T-helper 22 cell (primary cell): ENCODE measurements at places on chromosomes 5 and 9.

GRCh38 chr5:26388976-26389375, 649.4 kb downstream of the CDH9 start:
- DNase-seq: no peak

DNA sequence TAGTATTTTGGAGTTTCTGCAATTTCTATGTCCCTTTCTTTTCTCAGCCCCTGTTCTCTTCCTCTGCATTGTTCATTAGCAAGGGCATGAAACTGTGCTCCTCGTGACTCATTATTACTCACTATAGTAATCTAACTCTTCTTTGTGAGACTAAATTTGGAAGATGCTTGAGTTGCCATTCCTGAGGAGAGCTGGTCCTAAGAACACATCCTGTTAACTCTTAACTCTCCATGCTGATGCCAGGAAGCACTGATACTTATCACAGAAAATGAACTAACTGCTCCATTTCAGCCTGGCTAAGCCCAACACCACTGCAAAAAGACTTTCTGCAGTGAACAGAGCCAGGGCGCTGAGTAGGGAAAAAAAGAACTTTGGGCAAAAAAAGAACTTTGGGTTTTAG, 10.6 kb upstream of the CSNK1A1 start:
- no peak for DNase-seq

DNA sequence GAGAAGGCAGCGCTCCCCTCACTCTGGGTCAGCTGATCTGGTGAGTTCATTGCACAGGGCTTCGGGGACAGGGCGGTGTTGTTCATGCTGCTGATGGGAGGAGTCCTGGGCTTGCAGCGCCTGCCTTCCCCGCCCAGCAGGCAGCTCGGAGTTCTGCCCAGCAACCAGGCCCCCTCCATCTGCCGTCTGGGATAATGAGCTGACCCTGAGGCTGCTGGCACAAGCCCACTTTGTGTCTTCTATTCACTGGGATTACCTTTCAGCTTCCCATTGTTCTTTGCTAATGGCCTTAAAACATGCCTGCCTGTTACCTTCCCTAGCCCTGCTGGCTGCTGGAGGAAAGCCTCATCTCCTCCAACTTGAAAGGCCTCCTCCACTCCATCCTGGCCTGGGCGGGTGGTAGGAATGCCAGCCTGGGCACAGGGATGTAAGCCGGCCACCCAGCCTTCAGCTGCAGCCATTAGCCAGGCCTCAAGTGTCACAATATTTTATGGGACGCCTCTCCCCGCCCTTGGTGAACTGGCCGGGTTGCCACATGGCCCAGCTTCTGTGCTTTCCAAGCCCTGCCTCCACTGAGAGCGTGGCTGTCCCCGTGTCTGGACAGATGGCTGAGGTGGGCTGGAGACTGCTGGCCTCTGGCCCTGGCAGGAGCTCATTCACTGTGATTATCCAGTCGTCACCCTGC, 70.4 kb downstream of the GADD45G start:
- no peak for DNase-seq

DNA sequence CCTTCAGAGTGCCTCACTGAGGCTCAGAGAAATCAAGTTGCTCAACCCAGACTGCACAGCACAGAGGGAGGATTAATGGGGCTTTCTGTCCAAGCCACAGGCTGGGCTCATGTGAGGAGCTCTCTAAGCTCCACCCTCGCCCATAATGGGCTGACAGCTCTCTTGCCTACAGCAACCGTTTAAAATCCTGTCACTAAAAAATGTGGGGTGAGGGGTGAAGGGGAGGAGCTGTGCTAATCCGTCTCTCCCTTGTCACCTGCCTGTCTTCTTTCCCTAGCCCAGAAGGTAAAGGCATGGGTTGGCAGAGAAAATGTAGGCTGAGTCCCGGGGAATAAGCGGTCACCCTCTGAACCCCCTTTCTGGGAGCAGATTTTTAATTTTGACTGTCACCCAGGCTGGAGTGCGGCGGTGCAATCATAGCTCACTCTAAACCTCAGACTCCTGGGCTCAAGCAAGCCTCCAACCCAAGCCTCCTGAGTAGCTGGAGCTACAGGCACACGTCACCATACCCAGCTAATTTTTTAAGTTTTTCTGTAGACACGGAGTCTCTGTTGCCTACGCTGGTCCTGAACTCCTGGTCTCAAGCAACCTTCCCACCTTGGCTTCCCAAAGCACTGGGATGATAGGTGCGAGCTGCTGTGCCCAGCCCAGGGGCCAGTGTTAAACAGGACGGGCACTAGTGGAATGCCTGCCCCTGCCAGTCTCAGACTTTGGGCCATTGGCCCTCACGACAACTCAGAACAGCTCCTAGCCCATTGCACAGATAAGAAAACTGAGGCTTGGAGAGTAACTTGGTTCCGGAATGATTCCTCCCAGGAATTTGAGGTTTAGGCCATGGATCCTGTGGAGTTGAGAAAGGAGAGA, 89.5 kb downstream of the LMX1B start:
- no peak for DNase-seq

DNA sequence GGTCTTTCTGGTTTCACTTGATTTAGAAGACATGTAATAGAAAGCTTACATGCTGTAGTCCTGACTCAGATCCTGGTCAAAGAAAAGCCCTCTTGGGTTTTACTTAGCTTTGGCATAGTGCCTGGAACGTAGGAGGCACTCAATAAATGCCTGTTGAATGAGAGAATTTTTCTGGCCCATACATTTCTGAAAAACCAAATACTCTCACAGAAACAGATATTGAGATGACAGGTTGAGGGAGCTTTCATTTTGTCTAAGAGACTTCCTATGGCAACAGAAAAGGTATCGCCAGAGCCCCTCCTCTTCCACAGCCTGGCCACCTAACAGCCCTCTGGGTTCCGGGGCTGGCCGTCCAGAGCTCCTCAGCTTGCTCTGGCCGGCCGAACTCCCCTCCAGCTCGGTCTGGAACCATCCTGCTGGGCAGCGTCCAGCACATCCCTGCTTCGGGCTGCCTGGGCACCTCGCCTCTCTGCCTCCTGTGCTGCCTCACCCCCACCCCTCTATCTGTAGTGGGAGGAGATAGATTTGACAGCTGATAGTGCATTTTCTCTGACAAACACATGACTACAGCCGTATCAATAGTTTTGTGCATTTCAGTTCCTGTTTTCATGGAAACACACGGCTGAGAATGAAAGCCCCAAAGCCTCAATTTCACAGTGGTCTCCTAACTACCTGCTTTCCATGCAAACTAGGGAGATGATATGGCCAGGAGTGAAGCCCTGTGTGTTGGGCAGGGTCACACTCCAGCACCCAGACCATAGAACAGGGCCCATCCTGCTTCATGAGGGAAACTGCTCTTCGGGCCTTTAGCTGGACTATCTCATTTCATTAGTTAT, 1.1 kb downstream of the IL4 start:
- DNase-seq: no peak

DNA sequence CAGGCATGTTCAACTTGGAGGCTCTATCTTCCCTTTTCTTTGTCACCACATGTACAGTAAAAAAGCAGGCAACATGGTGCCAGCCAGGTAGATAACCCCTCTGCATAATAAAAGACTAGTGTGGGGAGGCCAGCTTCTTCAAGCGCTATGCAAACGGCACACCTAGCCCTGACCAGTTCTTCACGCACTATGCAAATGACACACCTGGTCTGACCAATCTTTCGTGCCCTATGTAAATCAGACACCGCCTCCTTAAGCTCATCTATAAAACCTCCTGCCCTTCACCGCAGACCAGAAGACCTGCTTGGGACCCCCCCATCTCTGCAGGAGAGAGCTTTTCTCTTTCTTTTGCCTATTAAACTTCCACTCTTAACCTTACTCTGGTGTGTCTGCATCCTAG, 28.1 kb upstream of the UGCG start:
- DNase-seq: no peak

DNA sequence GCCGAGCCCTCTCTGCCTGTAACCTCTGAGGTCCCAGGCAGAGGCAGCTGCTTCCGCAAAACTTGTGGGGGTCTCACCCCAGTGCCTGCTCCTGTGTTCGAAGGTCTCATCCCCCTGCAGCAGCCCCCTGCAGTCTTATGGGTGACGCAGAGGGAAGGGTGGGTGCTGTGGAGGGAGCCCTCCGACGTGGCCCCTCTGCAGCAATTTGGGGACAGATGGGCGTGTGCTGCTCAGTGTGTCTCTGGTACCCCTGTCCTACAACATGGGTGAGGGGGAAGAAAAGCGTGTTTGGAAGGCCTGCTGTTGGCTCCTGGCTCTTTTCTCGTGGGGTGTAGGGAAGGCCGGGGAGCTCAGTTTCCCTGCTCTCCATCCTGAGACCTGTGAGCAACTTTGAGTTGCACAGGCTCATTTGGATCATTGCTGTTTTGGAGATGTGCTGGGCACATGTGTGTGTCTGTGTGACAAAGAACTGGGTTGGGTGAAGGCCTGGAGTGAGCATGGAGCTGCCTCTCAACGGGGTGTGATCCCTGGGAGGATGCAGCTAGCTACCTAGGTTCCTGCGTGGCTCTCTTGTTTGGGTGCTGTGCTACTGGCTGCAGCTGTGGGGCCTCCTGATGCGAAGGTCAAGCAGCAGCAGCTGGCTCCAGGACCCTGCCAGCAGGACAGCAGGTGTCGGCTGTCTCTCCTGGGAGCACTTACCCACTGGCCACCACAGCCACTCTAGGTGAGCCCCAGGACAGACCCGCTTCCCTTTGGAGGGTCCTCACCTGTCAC, 179.6 kb upstream of the PITX1 start:
- no peak for DNase-seq

- no peak for DNase-seq
Measured at GRCh38 chr9:136052472-136052880, 42.6 kb downstream of the NACC2 start.

DNA sequence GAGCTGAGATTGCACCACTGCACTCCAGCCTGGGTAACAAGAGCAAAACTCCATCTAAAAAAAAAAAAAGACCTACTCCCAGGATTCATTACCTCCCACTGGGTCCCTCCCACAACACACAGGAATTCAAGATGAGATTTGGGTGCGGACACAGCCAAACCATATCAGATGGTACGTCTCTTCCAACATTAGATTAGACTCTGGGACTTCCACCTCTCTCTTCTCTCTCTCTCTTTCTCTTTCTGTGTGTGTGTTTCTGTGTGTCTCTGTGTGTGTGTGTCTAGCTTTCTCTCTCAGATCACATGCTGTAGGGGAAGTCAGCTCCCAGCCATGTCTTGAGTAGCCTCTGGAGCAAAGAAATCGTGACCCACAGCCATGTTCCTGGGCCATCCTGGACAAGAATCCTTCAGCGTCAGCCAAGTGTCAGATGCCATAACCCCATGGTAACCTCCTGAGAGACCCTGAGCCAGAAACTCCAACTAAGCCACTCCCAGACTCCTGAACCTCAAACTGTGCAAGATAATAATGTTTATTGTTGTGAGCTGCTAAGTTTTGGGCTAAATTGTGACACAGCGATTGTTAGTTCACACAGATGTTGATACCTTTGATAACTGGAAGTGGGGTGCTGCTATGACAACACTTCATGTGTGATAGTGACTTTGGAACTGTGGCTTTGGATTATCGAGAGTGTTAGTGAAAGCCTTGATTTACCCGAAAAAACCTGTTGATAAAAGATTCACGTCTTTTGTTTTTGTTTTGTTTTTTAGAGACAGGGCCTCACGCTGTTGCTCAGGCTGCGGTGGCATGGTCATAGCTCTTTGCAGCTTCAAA, 4.1 kb upstream of the CMBL start:
- DNase-seq: no peak

DNA sequence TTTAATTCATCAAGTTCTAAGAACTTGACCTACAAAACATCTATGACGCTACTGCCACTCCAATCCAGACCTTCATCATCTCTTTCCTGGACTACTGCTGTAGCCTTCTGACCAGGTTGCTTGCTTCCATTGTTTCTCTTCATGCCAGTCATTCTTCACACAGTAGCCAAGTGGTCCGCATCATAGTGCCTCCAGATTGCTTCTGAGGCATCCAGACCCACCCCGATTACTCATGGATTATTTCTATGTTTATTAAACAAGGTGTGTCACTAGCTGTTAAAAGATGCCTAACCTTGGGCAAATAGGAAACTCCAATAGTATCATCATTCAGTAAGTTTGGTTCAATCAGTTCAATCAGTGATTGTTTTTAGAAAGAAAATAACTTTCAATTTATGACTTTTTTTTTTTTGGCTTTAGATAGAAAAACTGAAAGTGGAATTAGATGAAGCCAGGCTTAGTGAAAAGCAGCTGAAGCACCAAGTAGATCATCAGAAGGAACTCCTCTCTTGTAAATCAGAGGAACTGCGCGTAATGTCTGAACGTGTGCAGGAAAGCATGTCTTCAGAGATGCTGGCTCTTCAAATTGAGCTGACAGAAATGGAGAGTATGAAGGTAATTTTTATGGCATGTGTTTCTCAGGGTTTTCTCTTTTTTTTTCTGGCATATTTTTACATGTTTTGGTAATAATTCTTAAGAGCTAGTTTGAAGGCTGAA, 9.5 kb downstream of the SPDL1 start:
- DNase-seq: no peak

DNA sequence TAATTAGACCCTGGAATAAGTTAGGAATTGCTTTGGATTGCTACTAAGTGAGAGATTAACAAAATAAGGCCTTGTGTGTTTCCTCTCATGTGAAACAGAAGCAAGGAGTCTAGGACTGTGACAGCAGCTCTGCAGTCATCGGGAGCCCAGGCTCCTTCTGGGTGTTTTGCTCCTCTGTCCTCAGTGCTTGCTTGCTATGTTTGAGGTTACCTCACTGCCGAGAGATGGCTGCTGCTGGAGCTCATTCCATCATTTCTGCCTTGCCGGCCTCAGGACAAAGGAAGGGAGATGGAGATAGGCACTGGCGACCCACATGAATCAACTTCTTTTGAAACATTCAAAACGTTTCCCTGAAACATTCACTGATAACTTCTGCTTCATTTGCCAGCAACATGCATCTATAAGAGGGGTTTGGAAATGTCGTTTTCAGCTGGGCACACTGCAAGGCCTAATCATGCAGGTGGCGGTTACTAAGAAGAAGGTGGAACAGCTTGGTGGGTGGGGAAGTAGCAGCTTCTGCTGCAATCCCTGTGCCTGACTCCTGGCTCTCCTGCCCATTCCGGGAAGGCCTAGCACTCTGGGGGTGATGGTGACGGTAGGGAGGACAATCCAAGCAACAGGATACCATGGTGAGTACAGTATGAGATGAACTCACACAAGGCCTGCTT, 77.2 kb upstream of the CD180 start:
- DNase-seq: no peak

- no peak for DNase-seq
Measured at GRCh38 chr9:2286333-2286705, 271.2 kb downstream of the SMARCA2 start.

- no peak for DNase-seq
Measured at GRCh38 chr5:167950126-167950721, 341.2 kb upstream of the WWC1 start.

DNA sequence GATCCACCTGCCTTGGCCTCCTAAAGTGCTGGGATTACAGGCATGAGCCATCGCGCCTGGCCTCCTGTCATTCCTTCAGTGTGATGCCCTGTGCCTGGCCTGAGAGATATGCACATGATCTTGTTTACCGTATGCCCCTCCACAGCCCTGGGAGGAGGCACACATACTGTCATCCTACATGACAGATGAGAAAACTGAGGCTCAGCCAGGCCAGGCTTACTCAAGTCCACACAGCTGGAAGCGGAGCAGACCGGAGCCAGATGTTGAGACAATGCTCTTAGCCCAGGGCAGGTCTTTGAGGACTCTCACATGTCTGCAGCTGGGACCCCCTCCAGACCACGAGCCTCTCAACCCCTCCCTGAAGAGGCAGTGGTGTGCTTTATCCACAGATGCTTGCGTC, 38.7 kb upstream of the SH3PXD2B start:
- no peak for DNase-seq

- DNase-seq: no peak
Measured at GRCh38 chr5:157109744-157110143, 900 bp upstream of the HAVCR2 start.
